ENCODE measurements at places on chromosomes 6 and 20. TPM values are rescaled to one million over a fixed set of nuclear protein-coding genes. Genes with fewer than 3 reads are reported as not detected.

- H3K27ac ChIP-seq: no peak overlapping the region
- peaks cover 7% of the 10 kb centered on the region for H3K4me1 ChIP-seq
- peaks cover 71% of the 10 kb centered on the region for H3K27me3 ChIP-seq
- H3K36me3 ChIP-seq: no peaks in the 10 kb centered on the region
- no peak overlapping the region for H3K4me3 ChIP-seq
These were observed 8.0 kb upstream of the RAET1L start for GRCh38 chr6:150033207-150033771.

GRCh38 chr20:24489631-24490260 lies 20.3 kb downstream of the SYNDIG1 start:
- H3K27ac ChIP-seq: no peak overlapping the region
- H3K27me3 ChIP-seq: no peaks in the 10 kb centered on the region
- no peaks in the 10 kb centered on the region for H3K36me3 ChIP-seq
- no peaks in the 10 kb centered on the region for H3K4me1 ChIP-seq
- no peak overlapping the region for H3K4me3 ChIP-seq
- no peak for DNase-seq

GRCh38 chr20:37816003-37816402 lies 86.9 kb upstream of the VSTM2L start:
- no peaks in the 10 kb centered on the region for H3K27me3 ChIP-seq
- no peak overlapping the region for H3K27ac ChIP-seq
- no peak overlapping the region for H3K4me3 ChIP-seq
- no peaks in the 10 kb centered on the region for H3K4me1 ChIP-seq
- peaks cover 2% of the 10 kb centered on the region for H3K36me3 ChIP-seq
- no peak for DNase-seq

GRCh38 chr20:7137395-7138151 lies 370.1 kb downstream of the BMP2 start:
- no peaks in the 10 kb centered on the region for H3K4me1 ChIP-seq
- no peak for DNase-seq
- no peak overlapping the region for H3K27ac ChIP-seq
- no peaks in the 10 kb centered on the region for H3K27me3 ChIP-seq

F13A1 gene
- not detected for total RNA-seq

KCNS1 gene
- 0.18 TPM for total RNA-seq

HUS1B gene
- 1.9 TPM for total RNA-seq
